ENCODE measurements at places on chromosomes 5 and 9.

- DNase-seq: no peak
Observed at GRCh38 chr5:37730896-37731455, 108.9 kb downstream of the GDNF start.

GRCh38 chr5:126450346-126450745 lies 27.1 kb downstream of the GRAMD2B start:
- DNase-seq: peak; percentile 45

DNA sequence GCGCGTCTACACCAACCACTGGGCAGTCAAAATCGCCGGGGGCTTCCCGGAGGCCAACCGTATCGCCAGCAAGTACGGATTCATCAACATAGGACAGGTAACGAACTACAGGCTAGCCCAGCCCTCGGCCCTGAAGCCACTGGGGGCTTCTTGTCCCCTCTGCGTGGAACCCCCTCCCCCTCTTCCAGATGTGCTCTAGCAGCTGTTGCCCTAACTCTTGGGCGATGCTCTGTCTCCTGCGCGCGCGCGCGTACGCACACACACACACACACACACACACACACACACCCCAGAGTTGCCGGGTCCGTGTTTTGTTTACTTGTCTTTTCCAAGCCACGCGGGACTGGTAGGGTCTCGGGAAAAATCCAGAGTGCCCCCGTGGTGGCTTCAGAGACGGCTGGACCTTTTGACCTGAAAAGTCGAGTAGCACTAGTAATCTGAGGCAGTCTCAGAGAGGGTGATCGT lies 836 bp downstream of the PCSK5 start:
- DNase-seq: peak; percentile 34

- peak; percentile 29 for DNase-seq
Observed at GRCh38 chr5:128424646-128425045, 113.4 kb downstream of the FBN2 start.

GRCh38 chr9:136667940-136668760 lies 5.4 kb downstream of the EGFL7 start:
- DNase-seq: no peak

DNA sequence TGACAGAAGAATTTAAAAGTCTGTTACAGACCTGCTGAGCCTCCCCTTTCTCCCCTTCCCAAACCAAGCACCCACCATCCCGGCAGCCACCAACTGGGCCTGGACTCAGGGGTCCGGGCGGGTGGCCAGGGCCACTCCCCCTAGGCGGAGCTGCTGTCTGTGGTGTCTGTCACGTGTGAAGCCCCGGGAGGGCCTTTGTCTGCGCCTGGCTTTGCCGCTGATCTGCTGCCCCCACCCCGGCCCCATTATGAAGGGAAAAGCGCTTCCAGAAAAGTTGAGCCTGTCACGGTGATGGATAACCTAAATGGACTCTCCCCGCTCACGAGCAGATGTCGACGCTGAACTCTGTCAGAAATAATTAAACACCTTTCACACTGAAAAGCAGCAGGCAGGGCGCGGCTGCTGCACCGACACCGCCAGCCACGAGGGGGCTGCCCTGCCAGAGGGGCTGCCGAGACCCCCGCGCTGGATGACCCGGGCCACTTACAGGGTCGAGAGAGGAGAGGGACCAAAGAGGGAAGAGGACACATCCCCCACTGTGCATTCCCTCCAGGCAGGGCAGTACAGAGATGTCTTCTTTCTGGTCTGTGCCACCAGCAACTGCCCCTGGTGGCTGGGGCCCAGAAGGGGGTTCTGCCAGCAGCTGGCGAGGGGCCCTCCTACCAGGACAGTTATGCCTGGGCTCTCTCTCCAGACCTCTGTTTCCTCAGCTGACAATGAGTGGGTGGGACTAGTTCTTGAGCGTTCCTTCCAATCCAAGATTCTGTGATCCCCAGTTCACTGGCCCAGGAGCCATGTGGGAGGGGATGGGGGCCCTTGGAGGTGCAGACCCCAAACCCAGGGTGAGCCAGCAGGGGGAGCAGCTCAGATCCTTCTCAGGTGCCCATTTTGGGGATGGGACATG lies 36.0 kb upstream of the BARHL1 start:
- DNase-seq: peak; percentile 16

DNA sequence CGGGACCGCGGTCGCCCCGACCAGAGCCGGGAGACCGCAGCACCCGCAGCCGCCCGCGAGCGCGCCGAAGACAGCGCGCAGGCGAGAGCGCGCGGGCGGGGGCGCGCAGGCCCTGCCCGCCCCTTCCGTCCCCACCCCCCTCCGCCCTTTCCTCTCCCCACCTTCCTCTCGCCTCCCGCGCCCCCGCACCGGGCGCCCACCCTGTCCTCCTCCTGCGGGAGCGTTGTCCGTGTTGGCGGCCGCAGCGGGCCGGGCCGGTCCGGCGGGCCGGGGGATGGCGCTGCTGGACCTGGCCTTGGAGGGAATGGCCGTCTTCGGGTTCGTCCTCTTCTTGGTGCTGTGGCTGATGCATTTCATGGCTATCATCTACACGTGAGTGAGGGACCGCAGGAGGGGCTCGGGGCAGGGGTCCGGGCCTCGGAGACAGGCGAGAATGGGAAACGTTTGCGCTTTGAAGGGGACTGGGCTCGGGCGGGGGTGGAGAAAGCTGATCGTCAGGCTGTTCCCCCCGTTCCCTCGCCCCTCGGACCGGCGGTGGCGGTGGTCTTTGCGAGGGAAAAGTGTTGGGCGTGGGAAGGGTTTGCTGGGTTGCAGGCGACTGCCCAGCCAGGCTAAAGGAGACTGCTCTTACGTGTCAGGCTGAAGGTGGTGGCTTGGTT lies 457 bp downstream of the UGCG start:
- DNase-seq: peak; percentile 41

DNA sequence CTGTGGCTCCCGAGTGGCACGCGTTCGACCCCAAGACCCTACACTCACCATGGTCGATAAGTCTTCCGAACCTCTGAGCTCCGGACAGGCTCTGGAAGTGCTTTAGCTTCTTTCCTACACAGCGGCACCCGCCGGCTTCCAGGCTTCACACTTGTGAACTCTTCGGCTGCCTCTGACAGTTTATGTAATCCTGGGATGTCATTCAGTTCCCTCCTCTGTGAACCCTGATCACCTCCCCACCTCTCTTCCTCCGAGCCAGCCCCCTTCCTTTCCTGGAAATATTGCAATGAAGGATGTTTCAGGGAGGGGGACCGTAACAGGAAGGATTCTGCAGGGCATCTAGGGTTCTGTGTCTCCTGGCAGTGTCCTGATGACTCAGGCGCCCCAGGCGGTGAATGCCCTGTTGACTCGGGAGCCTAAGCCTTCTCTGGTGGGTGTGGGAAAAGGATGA lies at the start of gene CD14:
Gene CD14 (minus strand): TSS at position 155 of the 451 bp plus-strand sequence. CDS start 104 bp downstream, at position 51.
- peak; percentile 53 for DNase-seq

DNA sequence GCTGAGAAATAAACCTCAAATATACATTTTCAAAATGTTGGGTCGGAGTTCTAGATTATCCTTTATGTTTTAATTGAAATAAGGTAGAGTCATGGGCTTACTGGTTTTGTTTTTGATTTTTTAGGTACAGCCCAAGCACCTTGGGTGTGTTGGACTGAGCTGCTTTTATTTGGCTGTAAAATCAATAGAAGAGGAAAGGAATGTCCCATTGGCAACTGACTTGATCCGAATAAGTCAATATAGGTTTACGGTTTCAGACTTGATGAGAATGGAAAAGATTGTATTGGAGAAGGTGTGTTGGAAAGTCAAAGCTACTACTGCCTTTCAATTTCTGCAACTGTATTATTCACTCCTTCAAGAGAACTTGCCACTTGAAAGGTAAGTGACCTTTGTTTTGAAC lies 3.6 kb downstream of the CCNG1 start:
- DNase-seq: no peak

GRCh38 chr5:101505891-101506570 lies 602.9 kb upstream of the ST8SIA4 start:
- DNase-seq: no peak

DNA sequence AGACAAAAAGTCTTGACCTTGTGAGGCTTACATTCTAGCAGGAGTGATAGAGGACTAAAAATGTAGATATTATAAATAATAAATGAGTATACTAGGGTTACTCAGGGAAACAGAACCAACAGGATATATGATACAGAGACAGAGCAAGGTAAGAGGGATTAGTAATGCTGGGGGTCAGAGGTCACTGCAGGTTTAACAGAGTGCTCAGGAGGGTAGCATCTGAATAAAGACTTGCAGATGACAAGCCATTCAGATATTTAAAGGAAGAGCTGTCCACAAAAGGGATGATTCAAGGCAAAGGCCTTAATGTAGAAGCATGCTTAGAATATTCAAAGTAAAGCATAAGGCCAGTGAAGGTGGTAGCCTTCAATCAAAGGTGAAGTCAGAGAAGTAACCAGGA lies 65.6 kb upstream of the SEMA6A start:
- no peak for DNase-seq

GRCh38 chr5:168372356-168372946 lies 81.0 kb downstream of the WWC1 start:
- DNase-seq: no peak

GRCh38 chr5:64788156-64788555 lies 19.4 kb downstream of the CWC27 start:
- peak; percentile 38 for DNase-seq

GRCh38 chr5:141598391-141599345 lies 20.1 kb downstream of the DIAPH1 start:
- peak; percentile 58 for DNase-seq

- no peak for DNase-seq
Observed at GRCh38 chr5:149490599-149491485, 60.4 kb downstream of the CSNK1A1 start.

DNA sequence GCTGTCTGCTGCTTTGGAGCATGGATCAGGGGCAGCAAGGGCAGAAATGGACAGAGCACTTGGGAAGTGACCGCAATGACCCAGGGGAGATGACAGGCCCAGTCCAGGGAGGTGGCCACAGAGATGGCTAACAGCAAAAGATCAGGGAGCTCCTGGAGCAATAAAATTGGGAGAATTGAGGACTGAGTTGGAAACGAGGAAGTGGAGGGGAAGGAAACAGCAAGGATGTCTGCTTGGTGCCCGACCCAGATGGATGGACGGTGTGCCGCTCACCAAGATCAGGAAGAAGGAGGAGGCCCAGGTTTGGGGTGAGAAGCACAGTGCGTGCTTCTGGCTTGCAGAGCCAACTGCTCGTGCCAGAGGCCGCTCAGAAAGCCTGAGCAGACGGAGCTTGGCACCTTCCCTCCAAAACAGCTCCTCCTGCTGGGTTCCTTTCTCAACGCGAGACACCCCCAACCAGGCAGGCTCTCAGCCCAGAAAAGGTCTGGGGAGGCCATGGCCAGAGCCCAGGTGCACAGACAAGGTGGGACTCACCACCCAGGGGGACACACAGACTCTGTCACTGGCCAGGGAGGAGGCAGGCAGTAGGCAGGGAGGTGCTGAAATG lies 1.7 kb upstream of the SLC34A1 start:
- peak; percentile 21 for DNase-seq

GRCh38 chr5:179805070-179805528 lies 1.6 kb downstream of the MGAT4B start:
- no peak for DNase-seq

DNA sequence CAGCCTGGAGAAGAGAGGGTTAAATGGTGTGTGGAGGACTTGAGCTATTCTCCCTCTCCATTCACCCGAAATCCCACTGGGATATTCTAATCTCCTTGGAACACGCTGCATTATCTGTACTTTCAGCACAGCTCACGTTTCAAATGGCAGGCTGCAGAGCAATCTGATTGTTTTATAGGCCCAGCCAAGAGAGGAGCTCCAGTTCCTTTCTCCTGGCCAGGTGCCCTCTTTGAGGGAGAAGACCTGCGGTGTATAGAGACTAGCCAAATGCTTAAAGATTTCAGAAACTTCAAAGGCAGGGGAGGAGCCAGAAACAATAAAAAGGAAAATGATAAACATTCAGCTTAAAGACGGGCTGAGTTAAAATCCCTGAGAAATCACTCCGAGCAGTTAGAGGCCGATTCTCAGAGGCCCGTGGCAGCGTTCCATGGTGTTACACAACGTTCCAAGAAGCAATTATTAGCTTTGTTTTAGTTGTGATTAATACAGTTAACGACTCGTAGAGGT lies 564.0 kb upstream of the KLF4 start:
- peak; percentile 88 for DNase-seq

GRCh38 chr5:44257653-44258365 lies 131.4 kb downstream of the FGF10 start:
- no peak for DNase-seq

GRCh38 chr5:14445013-14445412 lies 136.6 kb upstream of the OTULINL start:
- no peak for DNase-seq

DNA sequence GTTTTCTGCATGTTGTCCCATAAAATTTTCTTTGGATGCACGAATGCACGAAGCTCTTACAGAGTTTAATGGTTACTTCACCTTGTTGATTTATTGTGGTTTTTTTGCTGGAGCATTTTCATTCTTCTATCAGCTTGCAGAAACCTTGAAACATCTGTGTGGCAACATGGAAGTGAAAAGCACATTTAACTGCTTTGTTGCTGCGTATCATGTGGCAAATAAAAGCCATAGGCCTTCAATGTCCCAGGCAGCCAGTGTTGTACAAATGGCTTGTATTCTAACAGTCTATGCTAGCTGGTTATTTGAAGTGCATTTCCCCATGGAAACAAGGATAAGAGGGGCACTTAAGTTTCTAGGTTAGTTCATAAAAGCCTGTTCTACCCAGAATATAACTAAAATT lies 42.5 kb upstream of the RASGRF2 start:
- DNase-seq: peak; percentile 15

DNA sequence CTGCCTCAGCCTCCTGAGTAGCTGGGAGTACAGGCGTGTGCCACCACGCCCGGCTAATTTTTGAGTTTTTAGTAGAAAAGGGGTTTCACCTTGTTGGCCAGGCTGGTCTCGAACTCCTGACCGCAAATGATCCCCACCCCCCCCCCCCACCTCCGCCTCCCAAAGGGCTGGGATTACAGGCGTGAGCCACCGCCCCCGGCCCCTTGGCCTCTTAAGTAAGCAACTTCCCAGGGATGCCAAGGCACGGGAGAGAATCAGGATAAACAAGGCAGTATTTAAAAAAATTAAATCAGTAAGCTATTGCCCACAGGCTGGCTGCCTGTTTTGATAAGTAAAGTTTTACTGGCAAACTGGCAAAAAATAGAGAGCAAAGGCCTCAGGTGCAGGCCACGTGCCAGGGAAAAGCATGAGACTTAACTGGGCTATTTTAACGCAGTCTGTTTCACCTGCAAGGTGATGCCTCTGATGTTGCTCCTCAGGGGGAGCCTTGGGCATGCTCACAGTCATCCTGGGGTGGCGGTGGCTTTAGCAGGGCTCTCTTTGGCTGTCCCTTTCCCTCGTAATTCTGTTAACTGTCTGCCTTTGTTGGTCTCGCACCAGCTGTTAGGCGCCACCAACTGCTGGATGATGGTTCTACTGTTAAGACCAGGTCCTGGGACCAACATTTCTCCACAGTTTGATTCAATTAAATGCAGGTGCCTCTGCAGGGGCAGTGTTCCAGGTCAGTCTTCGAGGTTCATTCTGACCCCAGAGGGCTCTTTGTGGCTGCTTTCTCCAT lies 19.4 kb upstream of the RNF130 start:
- peak; percentile 25 for DNase-seq

GRCh38 chr5:57298985-57299491 lies 125.2 kb downstream of the GPBP1 start:
- DNase-seq: peak; percentile 87

- DNase-seq: no peak
Observed at GRCh38 chr5:112257976-112258375, 161.1 kb downstream of the EPB41L4A start.
